Umbilical cord (tissue), 2 donors: ENCODE measurements at places on chromosomes 12 and 14.

- DNase-seq, result no peak
Measured at GRCh38 chr12:89140602-89141238, 211.6 kb downstream of the DUSP6 start.

GRCh38 chr14:44616204-44616603 is 109.1 kb upstream of the FSCB start:
- DNase-seq, result no peak

GRCh38 chr14:53448682-53449081 is 295.6 kb upstream of the DDHD1 start:
- no peak for DNase-seq

- no peak for DNase-seq
Measured at GRCh38 chr12:49863946-49864797, 21.3 kb upstream of the BCDIN3D start.

DNA sequence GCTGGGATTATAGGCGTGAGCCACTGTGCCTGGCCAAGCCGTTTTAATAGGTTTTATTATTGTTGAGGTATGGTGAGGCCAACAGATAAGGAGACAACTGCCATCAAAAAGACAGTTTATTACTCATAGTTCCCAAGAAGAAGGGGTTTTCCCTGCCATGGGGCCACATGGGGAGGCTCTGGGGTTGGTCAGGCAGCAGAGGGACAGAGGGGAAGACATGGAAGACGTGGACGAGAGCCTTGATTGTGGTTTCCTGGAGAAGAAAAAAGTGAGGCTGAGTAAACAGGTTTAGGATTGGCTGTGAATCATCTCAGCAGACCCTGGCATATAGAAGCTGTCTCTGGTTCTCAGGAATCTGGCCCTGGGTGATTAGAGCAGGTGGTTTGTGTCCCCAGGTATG is 69.9 kb downstream of the FOXN4 start:
- no peak for DNase-seq

DNA sequence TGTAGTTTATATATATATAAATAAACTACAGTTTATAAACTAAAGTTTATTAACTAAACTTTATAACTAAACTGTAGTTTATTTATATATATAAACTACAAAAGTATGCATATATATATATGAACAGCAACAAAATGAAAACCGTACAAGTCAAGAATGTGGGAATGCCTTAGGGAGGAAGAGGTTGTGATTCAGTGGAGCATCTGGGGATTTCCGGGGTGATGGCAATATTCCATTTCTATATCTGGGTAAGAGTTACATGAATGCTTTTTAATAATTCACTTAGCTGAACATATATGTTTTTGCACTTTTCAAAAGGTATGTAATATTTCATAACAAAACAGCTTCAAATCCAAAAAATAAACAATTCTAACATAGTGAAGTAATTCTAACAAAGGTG is 30.1 kb upstream of the CAND1 start:
- DNase-seq, result no peak

GRCh38 chr12:2080604-2081003 is 27.8 kb downstream of the CACNA1C start:
- no peak for DNase-seq

DNA sequence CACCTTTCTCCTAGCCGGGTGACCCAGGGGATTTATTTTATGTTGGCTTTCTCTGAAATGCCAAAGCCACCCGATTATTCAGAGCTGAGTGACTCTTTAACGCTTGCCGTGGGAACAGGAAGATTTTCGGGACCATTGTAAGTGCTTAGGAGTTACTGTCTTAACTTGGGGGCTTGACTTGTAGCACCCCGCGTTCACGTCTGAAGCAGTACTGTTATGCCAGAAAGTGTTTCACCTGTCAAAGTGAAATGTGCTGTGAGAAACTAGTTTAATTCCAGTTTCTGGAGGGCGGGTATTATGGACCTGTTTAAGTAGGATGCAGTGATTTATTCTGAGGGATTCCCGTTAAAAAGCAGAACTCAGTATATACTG is 218 bp downstream of the LYSET start:
- DNase-seq, result no peak

- no peak for DNase-seq
Measured at GRCh38 chr12:111368291-111368787, 556 bp downstream of the PHETA1 start.

DNA sequence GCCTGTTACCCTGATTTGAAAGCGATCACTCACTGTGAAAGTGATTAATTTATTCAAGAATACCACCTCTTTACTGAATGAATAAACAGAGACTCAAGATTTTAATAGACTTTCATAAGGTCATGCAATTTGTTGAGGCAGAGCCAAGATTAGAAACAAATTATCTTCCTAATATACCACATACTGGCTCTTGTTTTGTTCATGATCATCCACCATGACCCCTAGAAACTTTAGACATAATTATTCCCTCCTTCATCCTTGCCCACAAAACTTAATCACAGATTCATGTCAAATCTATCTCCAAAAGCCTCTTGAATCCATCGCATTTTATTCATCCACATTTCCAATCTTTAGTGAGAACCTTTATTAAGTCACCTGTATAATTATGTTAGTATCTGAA is 152.3 kb downstream of the ATXN7L3B start:
- no peak for DNase-seq

GRCh38 chr14:38505973-38506249 is 250.0 kb upstream of the CLEC14A start:
- DNase-seq, result peak; percentile 5

- DNase-seq, result peak; percentile 6
Measured at GRCh38 chr14:69500736-69501135, 16.2 kb downstream of the PLEKHD1 start.

GRCh38 chr12:11584221-11584855 is 65.1 kb upstream of the ETV6 start:
- DNase-seq, result peak; percentile 70

DNA sequence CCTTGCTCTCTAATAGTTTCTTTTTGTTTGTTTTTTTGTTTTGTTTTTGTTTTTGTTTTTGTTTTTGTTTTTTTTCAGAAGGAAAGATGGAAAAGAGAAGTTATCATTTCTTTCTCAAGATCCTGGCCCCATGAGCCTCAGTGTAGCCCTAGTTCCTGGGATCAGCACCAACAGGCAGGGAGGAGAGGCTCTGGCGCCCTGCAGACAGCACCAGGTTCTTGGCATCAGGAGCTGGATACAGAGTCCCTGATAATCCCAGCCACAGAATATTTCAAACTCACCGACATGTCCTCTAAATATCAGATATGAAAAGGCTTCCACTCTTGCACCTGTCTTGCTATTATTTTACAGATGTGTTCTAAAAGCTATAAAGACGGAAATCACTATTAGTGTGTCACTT is 52.7 kb downstream of the FOXN3 start:
- DNase-seq, result no peak

- no peak for DNase-seq
Measured at GRCh38 chr12:29160230-29160629, 11.2 kb downstream of the FAR2 start.

DNA sequence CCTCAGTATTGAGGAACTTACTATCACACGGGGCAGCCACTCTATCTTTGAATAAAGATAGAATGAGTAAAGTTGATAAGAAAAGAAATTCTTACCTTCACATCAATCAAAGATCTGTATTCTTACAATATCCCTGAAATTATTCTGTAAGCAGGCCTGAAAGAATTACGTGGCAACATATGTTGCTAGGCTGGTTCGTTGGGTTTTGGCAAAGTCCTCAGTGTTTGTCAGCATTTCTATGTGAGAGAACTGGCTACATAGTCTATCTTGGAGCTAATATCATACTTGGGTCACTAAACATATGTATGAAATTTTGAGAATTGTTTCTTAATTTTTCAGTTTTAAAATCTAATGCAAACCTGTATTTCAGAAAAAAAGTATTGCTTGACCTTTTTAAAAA is 412.2 kb upstream of the GARIN6 start:
- no peak for DNase-seq

GRCh38 chr12:27696293-27696652 is at the start of gene REP15:
REP15 (plus strand) TSS chr12:27696447; CDS start chr12:27696563, 116 bp downstream.
- DNase-seq, result no peak

GRCh38 chr14:101174522-101174838 is 271.0 kb upstream of the RTL1 start:
- no peak for DNase-seq

DNA sequence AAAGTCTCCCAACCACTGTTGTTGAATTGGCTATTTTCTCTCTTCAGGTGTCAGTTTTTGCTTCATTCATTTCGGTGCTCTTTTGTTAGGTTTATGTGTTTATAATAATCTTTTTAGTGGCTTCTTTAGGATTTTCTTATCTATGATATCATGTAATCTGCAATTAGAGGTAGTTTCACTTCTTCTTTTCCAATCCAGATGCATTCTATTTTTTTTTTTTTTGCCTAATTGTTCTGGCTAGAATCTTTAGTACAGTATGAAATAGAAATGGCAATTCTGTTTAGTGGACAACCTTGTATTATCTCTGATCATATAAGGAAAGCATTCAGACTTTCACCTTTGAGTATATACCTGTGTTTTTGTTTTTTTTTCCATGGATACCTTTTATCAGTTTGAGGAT is 17.4 kb downstream of the CNOT2 start:
- DNase-seq, result no peak

DNA sequence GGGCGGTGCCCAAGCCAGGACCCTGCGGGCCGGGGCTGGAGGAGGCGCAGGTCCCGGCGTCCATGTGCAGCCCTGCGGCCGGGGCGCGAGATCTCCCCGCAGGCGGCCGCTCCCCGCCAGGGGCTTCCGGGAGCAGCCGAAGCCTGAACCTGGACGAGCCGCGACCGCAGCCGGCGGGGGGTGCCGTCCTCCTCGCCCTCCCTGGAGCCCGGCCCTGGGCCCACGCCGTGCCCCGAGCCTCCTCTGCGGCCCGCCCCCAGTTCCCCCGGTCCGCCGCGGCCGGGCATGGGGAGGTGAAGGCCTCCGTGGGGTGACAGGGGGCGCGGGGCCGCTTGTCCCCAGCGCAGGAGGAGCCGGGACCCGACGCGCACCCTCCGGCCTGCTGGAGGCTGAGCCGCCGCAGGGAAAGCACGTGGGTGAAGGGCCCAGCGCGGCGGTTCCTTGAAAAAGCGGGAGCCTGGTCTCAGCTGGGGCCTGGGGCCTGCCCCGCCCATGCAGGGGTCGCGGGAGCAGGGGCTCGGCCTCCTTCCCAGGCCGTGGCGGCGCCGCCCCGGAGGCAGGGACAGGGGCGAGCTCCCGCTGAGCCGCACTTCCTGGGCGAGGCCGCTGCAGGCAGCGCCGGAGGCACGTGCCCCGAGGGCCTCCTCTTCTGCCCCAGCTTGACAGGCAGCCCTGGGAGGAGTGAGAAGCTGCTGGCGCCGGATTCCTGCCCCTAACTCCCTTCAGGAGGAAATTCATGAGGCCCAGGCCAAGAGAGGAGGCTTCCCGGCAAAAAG is 55.6 kb upstream of the PPP2R5C start:
- peak; percentile 81 for DNase-seq

DNA sequence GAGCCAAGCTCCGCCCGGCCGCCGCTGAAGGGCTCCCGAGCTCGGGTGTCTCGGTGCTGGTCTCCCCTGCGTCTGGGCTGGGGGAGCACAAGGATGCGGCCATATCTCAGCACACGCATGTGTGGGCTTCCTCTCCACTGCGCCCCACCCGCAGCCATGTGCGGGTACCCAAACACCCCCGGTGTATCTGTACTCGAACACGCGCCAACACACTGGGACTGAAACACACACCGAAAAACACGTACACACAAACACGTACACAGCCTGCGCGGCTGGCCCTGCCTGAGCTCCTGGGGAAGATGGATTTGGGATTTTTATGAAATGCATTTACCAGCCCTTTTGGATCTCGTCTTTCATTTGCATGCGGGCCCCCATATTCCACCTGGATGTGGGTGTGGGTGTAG is 897 bp upstream of the TBX3 start:
- DNase-seq, result no peak

DNA sequence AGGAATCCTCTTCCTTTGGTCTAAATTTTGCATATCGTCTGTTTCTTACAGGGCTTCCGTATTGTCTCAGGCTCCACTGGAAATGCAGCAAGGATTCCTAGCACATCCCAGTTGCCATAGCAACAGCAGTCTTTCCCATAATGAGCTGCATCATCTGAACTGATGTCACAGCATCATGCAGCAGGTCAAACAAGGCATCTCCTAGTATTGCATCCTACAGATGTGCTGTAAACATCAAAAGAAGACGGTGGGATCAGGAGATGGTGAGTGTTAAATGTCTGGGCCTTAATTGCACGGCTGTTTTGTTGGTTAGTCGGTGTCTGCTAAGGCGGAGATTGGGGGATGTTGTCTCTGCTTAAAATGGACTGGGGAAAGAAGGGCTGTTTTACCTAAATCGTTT is at the start of gene AKAP6:
AKAP6 (plus strand) TSS at position 153 of the 400 bp plus-strand sequence. CDS start 104,196 bp downstream, outside the sequence.
- peak; percentile 86 for DNase-seq

DNA sequence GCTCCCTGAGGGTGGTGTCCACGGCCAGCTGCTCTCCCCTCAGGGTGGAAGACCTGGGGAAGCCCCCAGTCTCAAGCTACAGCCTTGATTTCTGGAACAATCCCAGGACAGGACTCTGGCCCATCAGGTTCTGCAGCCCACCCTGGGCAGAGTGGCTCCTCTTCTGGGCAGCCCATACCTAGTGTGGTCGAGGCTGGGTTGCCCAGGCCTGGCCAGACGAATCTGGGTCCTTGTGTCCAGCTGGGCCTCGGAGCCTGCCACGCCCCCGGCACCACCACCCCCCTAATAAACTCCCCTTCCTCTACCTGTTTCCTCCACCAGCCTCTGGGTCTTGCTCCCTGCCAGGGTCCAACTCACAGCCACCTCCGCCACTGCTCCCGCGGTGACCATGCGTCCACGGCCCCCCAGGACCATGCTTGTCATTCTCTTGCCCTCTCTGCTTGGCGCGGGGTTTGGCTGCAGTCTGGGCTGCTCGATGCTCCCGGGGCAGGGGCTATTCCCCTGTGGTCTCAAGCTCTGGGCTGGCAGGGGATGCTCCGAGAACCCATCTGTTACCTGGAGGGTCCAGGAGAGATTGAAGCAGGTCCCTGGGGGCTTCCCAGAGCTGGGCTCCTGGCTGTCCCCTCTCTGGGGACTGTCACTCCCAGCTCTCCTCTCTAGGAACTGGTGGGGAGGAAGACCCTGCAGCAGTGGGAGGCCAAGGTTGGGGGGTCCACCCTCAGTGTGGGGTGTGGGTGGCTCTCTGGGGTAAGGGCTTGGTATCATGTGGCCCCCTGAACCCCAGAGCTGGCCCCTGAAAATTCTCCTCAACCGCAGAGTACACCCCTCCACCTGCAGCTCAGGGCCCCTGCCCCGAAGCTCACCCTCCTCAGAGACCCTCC is 8.7 kb upstream of the GPR132 start:
- DNase-seq, result no peak

DNA sequence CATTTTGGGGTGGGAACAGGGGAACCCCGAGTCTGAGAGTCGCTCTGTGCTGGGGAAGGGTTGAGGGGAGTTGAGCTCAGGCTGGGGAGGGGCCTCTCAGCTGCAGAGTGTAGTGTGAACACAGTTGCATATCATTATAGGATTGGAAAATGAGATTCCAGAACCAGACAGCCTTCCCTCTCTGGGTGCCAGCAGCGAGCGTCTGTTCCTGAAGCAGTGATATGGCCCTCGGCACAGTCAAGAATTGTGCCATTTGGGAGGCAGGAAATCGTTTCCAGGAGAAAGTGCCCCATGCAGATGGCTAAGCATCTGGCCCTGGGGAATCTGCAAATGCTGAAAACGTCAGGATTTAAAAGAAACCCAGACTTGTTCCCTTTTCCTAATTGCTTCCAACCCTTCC is 70.4 kb upstream of the SFSWAP start:
- DNase-seq, result no peak
